ENCODE measurements at places on chromosomes 11 and 22.

DNA sequence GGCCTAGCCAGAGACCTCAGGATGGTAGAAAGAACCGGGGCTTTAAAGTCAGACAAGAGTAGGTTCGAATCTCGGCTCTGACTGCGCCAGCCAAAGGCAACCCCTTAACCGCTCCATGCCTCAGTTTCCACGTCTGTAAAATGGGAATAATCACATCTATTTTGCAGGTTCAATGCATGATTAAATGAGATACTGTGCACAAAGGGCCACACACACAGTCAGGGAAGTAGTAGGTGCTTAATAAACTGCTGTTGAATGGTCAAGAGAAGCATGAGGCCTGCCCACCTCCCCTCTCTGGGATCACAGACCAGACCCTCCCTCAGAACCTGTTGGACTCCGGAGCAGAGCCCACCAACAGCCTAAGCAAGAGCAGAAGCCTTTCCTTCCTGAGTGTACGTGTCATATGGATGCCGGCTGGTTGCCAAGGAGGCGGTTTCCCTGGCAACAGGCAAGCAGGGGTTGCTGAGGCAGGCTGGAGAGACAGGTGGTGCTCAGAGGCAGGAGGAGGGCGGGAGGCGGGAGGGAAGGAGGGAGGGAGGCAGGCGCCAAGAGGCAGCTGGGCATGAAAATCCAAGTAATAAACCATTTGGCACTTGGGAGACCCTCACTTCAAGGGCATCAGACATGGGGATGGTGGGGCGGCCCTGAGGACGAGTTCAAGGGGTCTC, 43.9 kb downstream of the NFAM1 start:
- no peak for DNase-seq

DNA sequence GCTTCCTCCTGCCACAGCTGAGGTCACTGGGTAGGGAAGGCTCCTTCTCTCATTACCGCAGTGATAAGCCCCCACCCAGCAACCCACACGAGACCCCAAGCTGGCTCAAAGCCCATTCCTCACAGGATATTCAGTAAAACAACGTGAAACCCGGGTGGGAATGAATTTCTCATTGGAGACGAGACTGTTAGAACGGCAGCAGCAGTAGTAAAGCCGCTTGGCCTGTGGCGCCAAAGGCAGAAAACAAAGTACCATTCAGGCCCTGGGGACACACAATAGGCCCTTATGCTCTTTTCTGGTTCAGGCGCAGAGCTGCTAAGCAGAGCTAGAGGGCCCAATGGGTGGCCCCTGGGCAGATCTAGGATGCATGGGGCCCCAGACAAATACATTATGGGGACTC, 45.3 kb downstream of the PC start:
- DNase-seq = no peak

DNA sequence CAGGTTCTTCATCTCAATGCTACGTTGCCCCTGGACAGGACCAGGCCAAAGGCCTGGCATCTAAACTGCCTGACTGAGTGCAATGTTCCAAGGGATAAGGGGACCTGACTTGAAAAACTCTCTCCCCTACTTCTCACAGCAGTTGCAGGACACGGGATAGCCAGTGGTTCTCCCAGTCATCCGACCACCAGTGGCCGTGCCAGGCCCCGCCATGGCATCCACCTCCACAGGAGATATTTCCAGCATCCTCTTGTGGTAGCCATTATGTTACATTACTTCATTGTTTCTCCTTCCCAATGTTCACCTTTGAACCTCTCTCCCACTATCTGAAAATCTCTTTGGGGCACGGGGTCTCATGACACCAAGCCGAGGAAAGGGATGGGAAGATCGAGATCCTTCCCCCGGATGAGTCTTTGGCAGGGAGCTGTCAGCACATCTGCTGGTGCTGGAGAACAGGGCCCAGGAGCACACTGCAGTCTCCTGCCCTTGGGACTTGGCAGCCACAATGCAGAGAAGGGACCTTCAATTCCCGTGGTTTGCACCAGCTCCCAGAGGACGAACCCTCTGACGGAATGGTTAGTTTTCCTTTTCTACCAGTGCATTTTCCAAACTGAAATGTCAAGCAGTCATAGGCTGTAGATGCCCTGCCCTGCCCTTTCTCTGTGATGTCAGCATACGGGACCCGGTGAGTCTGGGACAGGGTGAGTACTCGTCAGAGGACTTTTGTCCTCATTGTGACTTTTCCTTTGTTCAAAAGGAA, 121.2 kb downstream of the ETS1 start:
- DNase-seq = no peak

DNA sequence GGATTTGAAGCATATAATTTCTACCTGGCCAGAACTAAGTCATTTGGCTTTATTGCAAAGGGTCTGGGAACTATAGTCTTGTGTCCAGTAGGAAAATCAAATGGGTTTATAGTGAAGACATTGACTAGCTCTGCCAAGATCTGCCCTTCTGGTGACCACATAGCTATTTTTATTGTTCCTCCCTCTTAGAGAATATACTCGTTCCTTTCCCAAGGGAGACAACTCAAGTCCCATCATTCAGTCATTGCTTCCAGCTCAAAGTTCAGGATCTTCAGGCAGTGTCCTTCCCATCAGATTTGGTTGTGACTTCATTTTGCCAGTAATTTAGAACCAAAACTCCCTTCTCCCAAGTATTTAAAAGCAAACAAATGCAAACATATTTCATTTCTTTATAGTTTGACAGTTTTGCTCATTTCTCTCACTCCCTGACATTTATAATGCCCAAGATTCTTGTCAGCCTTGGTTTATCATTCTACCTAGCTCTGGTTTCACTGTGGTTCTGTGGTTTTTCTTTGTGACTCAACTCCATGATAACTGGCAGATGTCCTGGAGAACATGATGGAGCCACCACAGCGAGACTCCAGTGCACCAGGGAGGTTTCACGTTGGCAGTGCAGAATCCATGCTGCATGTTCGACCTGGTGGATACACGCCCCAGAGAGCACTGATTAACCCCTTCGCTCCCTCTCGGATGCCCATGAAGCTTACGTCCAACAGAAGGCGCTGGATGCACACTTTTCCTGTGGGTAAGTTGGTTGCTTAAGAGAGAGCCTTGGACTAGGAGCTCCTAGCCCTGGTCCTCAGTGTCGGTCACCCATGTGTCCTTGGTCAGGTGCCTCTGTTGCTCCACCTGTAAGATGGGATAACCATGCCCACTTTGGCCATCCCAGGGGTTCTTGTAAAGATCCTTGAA, 64.9 kb downstream of the DEPDC5 start:
- DNase-seq = no peak

DNA sequence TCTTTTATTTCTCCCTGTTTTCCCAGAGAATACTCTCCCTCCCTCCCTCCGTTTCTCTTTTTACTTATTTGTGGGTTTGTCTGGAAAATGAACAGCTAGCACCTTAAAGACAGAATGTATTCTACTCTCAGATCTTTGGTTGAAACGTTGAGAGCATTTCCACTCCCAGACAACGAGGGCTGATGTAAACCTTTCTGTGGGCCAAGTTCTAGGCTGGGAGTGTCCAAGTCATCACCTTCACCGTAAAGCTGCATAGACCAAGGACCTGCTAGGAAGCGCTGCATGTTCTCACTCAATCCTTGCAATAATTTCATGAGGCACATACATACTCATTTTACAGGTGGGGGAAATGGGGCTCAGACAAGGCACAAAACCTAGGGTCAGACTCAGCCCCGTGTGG, 32.4 kb downstream of the MYH9 start:
- DNase-seq = no peak

DNA sequence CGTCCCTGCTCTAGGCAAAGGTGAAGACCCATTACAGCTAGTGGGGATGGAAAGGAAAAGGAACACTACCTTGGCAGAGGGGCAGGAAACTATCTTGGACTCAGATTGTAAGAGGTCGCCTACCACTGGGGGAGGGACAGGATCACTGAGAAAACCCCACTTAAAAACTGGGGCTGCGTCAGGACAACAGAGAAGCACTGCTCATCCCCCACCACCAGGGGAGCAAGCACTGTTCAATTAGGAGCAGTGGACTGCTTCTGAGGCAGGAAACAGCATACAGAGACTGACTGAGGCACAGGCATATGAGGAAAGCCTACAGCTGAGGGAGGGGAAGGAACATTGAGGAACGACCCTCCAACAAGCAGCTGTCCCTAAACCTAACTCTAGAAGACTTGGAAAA, 20.8 kb upstream of the DLAT start:
- no peak for DNase-seq

- DNase-seq = no peak
Observed at GRCh38 chr11:110297726-110298300, 1.4 kb upstream of the RDX start.

- no peak for DNase-seq
Observed at GRCh38 chr11:96869207-96869606, 479.4 kb downstream of the JRKL start.

DNA sequence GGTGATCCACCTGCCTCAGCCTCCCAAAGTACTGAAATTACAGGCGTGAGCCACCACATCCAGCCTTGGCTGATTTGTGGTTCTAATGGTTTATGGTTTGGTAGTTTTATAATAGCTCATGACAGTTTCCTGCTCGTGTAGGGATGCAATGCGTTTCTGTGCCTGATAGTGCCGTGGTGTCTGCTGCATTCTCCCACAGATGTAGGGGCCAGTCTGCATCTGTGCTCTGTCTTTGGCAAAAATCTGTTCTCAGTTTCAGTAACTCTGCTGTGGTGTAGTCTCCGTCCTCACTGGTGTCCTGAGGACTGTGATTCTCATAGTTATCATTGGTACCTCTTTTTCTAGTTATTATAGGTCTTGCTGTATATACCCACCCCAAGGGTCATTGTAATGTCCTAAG, 16.3 kb downstream of the ST14 start:
- DNase-seq = no peak

- DNase-seq = no peak
Observed at GRCh38 chr22:23248583-23248982, 68.3 kb downstream of the BCR start.

DNA sequence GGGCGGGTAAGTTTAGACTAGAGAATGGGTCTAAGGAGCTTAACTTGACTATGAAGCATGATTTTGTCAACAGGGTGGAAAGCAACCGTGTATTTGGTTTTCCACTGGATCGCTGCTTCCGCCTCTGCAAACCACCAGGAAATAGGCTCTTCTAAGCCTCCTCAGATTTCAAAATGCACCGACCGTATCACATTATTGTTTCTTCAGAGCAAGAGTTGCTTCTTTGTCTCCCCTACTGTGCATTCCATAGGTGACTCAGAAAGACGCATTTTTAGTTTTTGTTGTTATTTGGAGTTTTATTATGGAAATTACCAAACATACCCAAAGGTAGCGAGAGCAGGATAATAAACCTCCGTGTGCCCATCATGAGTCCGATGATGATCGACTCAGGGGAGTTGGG, 64.3 kb upstream of the RASD2 start:
- DNase-seq = no peak

- DNase-seq = no peak
Observed at GRCh38 chr22:49113758-49114157, 713.9 kb downstream of the BRD1 start.

DNA sequence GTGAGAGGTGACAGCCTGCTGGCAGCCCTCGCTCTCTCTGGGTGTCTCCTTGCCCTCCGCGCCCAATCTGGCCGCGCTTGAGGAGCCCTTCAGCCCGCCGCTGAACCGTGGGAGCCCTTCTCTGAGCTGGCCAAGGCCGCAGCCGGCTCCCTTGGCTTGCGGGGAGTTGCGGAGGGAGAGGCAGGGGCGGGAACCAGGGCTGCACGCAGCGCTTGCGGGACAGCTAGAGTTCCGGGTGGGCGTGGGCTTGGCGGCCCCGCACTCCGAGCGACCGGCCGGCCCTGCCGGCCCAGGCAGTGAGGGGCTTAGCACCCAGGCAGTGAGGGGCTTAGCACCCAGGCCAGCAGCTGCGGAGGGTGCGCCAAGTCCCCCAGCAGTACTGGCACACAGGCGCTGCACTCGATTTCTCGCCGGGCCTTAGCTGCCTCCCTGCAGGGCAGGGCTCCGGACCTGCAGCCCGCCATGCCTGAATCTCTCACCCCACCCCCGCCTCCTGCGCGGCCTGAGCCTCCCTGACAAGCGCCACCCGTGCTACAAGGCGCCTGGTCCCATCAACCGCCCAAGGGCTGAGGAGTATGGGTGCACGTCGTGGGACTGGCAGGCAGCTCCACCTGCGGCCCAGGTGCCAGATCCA, 1526.1 kb downstream of the FAM181B start:
- no peak for DNase-seq

GRCh38 chr11:86214710-86215109, 29.8 kb upstream of the EED start:
- no peak for DNase-seq

DNA sequence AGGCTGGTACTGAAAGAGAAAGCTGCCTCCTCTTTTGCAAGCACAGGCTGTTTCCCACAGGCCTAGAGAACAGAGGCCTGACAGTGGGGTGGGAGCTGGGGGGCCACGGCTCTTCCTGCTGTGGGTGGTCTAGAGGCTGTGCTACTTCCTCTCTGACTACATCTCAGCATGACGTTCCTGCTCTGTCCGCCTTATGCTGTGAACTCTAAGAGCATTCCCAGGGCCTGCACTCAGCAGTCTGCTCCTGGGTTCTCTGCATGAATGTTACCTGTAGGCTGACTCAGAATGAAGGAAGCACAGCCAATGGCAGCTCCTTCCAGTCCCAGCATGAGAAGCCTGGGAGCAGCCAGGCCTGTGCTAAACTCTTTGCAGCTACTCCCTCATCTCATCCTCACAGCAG, 534.3 kb downstream of the NTM start:
- no peak for DNase-seq

DNA sequence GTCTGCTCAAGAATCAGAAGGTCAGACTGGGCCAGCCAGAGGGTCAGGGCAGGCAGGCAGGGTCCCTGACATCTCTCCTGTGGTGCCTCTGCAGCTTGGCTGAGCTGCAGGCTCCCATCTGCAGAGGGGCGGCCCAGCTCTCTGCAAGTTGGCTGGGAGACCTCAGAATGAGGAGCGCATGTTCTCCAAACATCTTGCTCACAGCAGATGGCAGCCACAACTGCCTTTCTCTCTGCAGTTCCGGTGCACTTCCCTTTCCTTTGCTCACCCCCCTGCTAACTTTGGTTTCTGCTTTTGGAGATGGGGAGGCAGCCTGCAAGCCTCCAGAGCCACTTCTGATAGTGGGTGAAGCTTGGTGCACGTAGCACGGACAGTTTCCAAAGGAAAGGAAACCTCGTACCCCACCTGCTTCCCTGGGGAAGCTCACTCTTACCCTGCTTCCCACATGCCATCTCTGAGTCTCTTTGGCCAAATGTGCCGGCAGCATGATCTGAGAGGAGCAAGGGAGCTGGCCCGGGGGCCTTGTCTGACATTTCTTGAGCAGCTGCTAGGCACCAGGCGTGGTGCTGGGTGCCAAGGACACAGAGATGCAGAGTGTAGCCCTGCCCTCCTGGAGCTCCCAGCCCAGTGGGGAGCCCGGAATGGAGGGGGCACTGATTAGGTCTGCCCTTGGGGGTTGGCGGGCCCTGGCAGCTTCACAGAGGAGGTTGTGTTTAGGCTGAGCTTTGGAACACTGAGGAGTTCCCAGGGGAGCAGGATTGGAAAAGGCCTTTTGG, 18.2 kb downstream of the DAGLA start:
- DNase-seq = no peak
